ENCODE measurements at places on chromosomes 11 and 22.

DNA sequence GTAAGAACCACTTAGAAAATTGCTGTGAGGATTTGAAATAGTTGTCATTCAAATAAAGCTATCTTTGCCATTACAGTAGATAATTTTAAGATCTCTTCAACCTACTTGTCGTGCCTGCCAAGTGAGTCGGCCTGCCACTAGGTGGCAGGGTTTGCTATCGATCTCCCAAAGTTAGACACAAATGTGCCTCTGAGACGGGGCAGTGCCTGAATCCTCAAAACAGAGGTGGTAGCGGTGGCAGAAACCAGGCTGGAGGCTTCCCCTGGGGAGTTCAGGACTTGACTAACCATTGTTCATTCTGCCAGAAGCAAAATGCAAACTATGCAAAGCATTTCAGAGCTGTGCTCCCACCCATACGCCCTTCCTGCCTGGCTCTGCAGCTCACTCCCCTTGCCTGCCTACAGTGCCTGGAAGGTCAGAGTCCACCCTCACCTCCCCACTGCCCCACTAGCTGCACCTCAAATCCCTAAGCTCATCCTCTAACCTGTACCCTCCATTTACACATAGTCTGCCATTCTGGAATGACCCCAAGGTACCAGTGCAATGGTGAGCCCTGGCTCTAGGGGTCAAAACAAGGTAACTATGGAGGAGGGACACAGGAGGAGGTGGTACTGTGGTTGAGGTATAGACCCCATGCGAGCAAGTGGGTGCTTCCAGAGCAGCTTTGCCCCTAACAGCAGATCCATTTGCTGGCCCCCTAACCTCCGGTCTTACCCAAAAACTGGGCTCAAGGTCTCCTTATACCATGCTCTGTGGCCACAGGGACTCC lies 82.1 kb downstream of the C11orf58 start:
- DNase-seq = peak; percentile 22

- DNase-seq = no peak
Measured at GRCh38 chr11:130278151-130278550, 36.6 kb downstream of the ZBTB44 start.

DNA sequence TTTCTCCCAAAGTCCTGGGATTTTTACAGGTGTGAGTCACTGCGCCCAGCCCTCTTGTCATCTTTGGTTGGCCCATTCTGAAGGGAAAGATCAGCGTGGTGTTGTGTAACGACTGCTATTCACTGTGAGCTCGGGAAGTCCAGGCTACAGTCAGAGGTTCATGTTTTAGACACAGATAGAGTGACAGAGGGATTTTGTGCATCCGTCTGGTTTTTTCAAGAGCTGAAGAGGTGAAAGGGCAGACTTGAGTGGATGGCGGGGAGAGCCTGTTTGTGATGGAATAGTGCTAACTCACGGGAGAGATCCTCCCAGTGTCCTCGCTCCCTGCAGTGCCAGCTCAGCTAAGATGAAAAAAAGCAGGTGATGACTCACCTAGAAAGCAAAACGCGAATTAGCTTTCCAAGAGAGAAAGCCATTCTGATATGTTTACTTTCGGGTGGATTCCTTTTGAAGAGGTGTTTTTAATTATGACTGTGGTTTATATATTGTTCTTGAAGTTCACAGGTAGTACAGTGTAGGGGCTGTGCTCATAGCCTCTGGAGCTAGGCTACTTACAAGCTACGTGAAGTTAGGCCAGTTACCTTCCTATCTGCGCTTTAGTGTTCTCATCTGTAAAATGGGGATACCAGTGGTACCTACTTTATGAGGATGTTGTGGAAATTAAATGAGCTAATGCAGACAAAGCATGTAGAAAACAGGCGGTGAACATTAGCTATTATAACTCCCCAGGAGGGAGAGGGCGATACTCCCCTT lies 67.2 kb downstream of the C11orf91 start:
- peak; percentile 89 for DNase-seq

- no peak for DNase-seq
Measured at GRCh38 chr22:45869340-45869847, 107.6 kb downstream of the WNT7B start.

- no peak for DNase-seq
Measured at GRCh38 chr22:25182131-25183110, 17.2 kb upstream of the CRYBB3 start.

DNA sequence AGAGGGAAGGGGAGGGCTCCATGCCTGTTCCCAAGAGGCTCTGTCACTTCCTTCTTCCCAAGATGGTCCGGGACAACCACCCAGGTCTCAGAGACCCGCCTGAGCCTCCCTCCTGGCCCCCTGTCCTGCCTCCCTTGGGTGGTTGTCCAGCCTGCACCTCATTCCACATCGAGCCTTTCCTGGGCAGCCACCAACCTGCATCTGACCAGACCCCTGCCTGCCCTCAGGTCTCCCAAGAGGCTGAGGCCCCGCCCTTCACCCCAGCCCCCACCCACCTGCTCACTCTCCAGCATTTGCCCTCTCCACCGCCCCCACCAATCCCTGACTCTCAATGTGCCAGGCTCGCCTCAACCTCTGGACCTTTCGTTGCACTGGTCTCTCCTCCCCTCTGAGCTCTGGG lies 97.5 kb upstream of the LMO1 start:
- DNase-seq = no peak

DNA sequence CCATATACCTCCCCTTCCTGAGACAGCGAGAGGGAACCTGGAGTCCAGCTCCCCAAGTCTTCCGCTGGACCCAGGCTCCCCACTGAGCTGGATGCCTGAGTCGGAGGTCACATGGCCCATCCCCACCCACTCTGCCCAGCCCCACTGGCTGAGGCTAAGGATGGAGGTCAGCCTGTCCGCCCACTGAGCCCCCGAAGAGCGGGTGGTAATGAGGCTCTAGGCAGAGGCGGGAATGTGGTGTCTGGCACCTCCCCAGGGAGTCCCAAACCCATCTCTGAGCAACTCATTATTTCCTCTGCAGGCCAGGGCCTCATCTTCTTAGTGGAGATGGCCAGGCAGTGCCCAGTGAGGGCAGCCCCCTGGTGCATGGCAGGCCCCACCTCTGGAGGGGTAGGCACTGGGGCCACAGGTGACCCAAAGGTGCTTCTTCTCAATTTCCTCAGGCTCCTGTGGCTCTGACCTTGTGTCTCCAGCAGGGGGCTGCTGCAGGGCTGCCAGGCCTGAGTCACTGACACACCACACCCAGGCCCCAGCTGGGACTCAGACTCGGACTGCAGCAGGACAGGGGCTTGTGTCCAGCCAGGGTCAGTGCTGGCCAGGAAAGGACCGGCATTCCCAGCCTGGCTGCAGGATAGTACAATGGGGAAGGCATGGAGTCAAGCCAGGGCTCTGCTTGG lies 10.2 kb upstream of the PDE2A start:
- DNase-seq = no peak

DNA sequence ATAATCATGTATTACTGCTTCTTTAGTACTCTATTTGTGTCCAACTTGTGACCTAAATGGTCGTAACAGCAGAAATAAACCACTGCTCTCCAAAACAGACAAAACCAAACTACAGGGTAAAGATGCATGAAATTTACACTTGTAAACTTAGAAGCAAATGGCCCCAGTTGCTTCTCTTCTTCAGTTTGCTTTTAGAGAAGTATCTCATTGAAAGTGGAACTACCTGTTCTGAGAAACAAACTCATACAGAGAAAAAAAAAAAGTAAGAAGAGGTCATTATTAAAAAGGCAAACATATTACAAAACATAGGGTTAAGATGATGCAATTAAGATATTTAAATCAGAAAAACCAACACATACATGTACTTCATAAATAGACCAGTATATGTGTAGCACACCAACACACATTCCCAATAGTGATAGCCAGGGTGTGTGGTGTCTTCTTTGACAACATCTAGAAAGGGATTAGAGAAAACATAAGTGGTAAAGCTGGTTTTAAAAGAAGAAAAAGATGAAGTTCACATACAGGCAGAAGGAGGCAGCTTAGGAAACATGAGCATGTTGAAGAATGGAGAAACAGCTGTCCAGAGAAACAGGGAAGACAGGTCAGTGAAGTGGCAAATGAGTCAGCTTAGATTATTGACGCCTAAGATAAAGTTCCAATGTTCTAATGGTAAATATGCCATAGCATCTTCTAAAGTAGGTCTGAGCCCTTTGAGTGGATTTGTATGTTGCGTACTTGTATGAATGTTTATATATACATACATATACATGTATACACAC lies 844.7 kb upstream of the CCDC90B start:
- DNase-seq = no peak

- no peak for DNase-seq
Measured at GRCh38 chr11:93589347-93589746, 46.2 kb upstream of the SMCO4 start.

DNA sequence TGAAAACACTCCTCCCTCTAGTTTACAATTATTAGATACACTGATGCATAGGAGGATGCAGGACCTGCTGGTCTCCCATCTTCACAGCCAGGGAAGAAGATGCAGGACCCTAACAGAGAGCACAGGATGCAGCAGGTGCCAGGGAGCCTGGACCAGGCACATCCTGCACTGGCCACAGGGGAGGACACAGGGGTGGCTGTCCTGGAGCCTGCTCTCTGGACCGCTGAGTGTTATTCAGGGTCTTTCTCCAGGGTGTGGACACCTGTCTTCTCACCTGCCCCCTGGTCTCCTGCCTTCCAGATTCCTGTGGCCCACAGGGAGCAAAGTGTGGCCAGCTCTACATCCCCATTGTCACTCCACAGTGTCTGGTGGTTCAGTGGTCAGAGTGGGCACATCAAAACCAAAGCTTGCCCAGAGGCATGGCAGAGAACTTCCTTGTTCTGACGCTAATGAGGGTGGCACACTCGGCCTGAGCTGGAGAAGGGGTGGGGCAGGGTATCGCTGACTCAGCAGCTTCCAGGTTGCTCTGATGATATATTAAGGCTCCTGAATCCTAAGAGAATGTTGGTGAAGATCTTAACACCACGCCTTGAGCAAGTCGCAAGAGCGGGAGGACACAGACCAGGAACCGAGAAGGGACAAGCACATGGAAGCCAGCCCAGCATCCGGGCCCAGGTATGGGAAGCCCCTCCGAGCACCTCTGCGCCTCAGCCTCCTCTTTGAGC lies at the start of gene APOBEC3A:
TSS of gene APOBEC3A (plus strand) at position 564 of the 725 bp plus-strand sequence. CDS start at position 647, 83 bp downstream.
- no peak for DNase-seq

- DNase-seq = no peak
Measured at GRCh38 chr22:49979587-49980264, 19.2 kb downstream of the PIM3 start.

DNA sequence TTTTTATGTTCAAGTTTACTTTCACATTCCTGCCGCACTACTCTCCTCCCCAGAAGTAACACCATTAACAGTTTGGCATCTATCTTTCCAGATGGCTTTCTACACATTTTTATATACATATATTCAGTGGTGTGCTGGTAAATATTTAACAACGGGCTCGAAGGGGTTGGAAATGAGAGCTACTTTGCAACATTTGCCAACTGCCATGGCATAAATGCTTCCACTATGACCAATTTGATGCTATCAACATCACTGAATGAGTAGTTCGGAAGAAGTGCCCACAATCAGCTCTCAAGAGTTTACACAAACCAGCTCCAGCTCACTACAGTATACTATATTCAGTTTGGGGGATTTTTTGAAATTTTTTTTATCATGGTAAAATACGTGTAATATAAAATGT lies 55.2 kb downstream of the RELT start:
- DNase-seq = no peak

- DNase-seq = peak; percentile 20
Measured at GRCh38 chr22:16915701-16916100, 90.5 kb upstream of the XKR3 start.

- no peak for DNase-seq
Measured at GRCh38 chr11:119363081-119363850, 16.8 kb upstream of the MFRP start.

GRCh38 chr22:41178425-41178975 lies 26.6 kb upstream of the L3MBTL2 start:
- DNase-seq = no peak

- peak; percentile 18 for DNase-seq
Measured at GRCh38 chr11:85595285-85595884, 31.8 kb downstream of the DLG2 start.

- DNase-seq = no peak
Measured at GRCh38 chr11:88666364-88666763, 328.8 kb upstream of the CTSC start.

GRCh38 chr22:20980523-20980922 lies 1.6 kb upstream of the LZTR1 start:
- DNase-seq = no peak

DNA sequence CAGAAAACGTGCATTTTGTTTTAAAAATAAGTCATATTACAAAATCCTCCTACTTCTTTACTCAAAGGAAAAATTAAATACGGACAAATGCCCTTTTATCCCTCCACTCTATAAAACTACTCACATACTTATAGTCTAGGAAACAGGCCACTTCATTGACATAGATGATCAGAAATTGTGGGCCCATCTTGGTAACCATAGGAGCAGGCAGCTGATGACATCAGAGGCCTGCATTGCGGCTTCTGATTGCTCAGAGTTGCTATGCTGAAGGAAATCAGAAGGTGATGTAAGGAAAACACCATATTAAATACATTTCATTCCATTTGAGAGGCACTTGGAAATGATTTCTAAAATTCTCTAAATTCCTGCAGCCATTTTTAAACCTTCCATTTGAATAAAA lies 27.0 kb downstream of the FAM76B start:
- DNase-seq = no peak

- peak; percentile 52 for DNase-seq
Measured at GRCh38 chr22:45777046-45777851, 105.6 kb downstream of the ATXN10 start.

- no peak for DNase-seq
Measured at GRCh38 chr11:112719736-112720525, 241.3 kb upstream of the NCAM1 start.

DNA sequence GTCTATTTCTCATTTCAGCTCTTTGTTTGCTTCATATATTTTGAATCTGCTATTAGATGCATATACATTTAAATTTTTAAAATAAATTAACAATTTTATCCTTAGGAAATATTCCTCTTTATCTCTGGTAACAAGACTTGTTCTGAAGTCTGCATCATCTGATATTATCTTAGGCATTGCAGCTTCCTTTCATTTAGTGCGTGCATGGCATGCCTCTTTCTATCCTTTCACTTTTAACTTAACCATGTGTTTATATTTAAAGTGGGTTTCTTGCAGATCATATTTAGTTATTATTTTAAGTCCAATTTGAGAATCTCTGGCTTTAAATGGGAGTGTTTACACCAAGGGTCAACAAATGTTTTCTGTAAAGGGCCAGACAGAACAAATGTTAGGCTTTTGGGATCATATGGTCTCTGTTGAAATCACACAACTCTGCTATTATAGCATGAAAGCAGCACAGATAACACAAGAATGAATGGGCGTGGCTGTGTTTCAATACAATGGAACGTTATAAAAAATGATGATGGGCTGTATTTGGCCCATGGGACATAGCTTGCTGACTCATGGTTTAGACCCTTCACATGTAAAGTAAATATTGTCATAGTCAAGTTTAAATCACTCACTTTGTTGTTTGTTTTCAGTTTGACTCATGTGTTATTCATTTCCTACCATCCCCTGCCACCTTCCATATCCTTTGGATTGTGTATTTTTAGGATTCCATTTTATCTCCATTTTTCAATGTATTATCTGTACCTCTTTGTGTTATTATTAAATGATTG lies 83.9 kb upstream of the SNX19 start:
- DNase-seq = peak; percentile 80

- DNase-seq = no peak
Measured at GRCh38 chr11:72347691-72348090, 86.6 kb downstream of the CLPB start.

GRCh38 chr11:121749691-121750090 lies 296.9 kb upstream of the SORL1-AS1 start:
- DNase-seq = no peak
